ENCODE measurements at places on chromosomes 4 and X. TPM values are rescaled to one million over a fixed set of nuclear protein-coding genes. Genes with fewer than 3 reads are reported as not detected.

MAGED4 gene
- total RNA-seq, result 2.2 TPM

GRCh38 chrX:110258552-110258951, 59.3 kb downstream of the AMMECR1 start:
- H3K27me3 ChIP-seq, result no peaks in the 10 kb centered on the region
- H3K4me3 ChIP-seq, result no peak overlapping the region
- no peaks in the 10 kb centered on the region for H3K36me3 ChIP-seq
- DNase-seq, result no peak
- H3K4me1 ChIP-seq, result no peaks in the 10 kb centered on the region

DNA sequence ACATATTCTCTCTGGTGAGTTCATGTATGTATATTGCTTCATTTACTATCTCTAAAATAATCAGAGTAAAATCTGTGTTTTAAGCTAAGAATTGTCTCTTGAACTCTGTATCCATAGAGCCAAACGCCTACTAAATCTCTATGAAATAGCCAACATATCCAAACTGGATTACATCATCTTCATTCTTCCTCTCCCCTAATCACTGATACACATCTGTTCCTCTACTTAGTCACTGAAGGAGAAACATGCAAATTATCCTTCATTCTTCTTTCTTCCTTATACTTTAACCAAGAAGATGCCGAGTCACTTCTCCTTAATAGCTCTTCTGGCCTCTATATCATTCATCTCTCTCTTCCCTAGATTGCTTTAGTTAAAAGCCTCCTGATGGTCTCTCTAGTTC, 630.4 kb upstream of the FTHL17 start:
- no peak overlapping the region for H3K27ac ChIP-seq
- H3K4me3 ChIP-seq, result no peak overlapping the region
- DNase-seq, result no peak

DNA sequence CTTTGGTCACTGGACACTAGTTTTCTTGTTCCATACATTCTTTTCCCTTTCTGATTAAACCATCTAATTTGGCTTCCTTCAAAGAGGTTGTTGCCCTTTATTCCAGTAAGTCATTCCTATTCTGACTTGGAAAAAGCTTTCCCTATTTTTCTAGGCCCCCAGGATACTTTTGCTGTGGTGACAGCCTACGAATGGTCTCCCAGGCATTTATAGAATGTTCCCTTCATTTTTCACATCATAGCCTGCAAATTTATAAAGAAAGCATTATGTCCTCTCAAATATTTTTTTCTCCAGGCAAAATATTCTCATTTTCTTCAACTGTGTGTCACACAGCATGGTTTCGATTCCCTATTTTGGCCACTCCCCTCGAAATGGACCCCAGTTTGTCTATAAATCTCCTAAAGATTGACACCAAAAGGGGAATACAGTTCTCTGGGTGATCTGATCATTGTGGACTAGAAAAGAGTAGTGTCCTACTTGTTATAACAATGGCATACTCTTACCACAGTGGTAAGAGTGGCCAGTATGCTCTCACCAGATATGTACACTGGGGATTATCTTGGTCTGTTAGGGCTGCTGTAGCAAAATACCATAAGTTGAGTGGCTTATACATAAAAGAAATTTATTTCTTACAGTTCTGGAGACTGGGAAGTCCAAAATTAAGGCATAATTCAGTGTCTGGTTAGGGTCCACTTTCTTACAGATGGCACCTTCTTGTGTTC, 41.5 kb upstream of the BMP2K start:
- H3K4me3 ChIP-seq, result no peak overlapping the region
- no peak overlapping the region for H3K27ac ChIP-seq
- no peaks in the 10 kb centered on the region for H3K36me3 ChIP-seq
- DNase-seq, result no peak

DCAF4L1 gene
- not detected for total RNA-seq

SH2D1A gene
- not detected for total RNA-seq

DNA sequence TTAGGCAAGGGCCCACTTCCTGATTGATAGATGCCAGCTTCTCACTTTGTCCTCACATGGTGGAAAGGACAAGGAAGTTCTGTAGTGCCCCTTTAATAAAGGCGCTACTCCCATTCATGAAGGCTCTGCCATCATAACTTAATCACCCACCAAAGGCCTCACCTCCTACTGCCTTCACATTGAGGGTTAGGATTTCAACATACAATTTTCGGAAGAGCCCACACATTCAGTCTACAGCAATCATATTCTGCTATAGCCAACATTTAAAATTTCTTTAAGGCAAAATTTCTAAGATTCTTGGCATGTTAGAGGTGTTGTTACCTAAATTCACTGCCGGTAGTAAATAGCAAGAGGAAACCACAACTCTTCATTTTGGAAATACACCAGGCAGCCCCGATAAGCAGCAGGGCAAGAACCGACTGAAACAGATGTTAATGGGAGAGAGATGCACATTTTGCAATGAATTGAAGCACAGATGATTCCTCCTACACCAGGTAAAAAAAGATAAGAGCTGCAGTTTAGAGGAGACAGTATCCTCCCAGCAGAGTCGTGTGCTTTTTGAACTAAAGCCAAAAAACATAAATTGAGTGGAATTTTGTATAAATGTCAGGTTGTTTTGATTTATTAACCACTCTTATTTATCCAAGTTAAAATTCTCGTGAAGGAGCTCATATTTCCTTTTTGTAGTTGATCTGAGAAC, 594.9 kb downstream of the KCTD8 start:
- H3K27me3 ChIP-seq, result no peaks in the 10 kb centered on the region
- H3K36me3 ChIP-seq, result no peaks in the 10 kb centered on the region
- H3K27ac ChIP-seq, result no peak overlapping the region
- H3K4me1 ChIP-seq, result no peaks in the 10 kb centered on the region
- DNase-seq, result no peak
- H3K4me3 ChIP-seq, result no peak overlapping the region

TLR8 gene
- total RNA-seq, result 1.5 TPM

DNA sequence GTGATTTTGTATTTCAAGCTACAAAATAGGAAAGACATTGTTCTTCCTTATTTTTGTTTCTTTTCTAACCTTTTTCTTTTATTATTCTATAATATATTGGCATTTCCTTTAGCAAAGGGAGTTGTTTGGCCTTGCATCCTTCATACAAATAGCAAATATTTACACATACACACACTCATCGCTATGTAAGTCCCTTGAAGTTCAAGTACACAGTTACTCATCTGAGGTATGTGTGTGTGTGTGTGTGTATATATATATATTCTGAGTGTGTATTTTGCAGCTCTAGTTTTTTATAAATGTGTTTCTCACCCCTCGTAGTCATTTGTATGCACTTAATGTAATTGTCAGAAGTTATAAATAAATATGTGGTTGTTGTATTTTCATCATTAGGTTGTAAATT, 724.8 kb upstream of the MAGEB2 start:
- no peak overlapping the region for H3K27ac ChIP-seq
- no peaks in the 10 kb centered on the region for H3K27me3 ChIP-seq
- H3K4me3 ChIP-seq, result no peak overlapping the region
- no peaks in the 10 kb centered on the region for H3K4me1 ChIP-seq
- DNase-seq, result no peak
- H3K36me3 ChIP-seq, result no peaks in the 10 kb centered on the region

DNA sequence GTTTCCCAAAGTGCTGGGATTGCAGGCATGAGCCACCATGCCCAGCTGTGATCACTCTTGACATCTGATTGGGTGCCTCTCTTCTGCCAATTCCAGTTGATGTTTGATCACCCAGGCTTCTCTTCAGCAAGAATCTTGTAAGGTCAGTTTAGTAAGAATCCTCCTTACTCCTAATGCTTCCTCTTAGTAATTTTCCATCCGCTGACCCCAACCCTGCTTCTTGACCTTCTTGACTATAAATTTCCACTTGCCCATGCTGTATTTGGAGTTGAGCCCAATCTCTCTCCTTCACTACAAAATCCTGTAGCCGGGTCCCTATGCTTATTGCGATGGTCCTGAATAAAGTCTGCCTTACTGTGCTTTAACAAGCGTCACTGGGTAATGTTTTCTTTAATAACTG, 75.4 kb downstream of the DDIT4L start:
- H3K36me3 ChIP-seq, result no peaks in the 10 kb centered on the region
- no peak overlapping the region for H3K4me3 ChIP-seq
- DNase-seq, result no peak
- H3K4me1 ChIP-seq, result no peaks in the 10 kb centered on the region
- no peaks in the 10 kb centered on the region for H3K27me3 ChIP-seq
- no peak overlapping the region for H3K27ac ChIP-seq

GAGE13 gene
- not detected for total RNA-seq

Measured in stomach (tissue), 19 donors.